NCI-H2171 (cell line): ENCODE measurements at places on chromosomes 5 and 9.

- no peak for DNase-seq
These were observed 16.2 kb downstream of the TRIM7 start for GRCh38 chr5:181188700-181189362.

GRCh38 chr5:17227868-17228267, 10.4 kb downstream of the BASP1 start:
- DNase-seq: no peak

GRCh38 chr5:72191404-72191803, 84.1 kb downstream of the MAP1B start:
- no peak for DNase-seq

GRCh38 chr9:131404581-131404980, 10.7 kb downstream of the PRRC2B start:
- no peak for DNase-seq

DNA sequence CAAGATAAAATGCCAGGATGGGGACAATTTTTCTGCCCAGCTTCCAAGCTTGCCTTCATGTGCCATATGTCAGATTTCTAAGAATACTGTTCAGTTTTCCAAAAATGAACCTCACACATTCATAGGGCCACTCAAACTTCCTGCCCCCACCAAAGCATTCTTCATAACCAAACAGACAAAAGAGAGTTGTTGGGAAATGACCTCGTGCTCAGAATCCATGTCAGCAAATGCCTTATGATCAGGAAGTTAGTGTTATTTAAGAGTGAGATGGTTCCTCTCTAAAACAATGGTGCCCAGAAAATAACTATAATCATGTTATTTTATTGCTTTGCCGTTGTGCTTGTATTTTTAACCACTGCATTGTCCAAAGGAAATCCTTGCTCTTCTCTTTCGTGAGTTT, 208.2 kb downstream of the ZNF608 start:
- DNase-seq: no peak

- no peak for DNase-seq
These were observed 141.7 kb downstream of the MYO10 start for GRCh38 chr5:16794269-16794913.

- no peak for DNase-seq
These were observed 193.1 kb downstream of the DCP2 start for GRCh38 chr5:113169720-113170119.

- peak; percentile 27 for DNase-seq
These were observed 113.4 kb downstream of the SYK start for GRCh38 chr9:90914868-90915483.

- DNase-seq: no peak
These were observed 50.7 kb upstream of the SLC25A51 start for GRCh38 chr9:37954581-37954981.

- DNase-seq: no peak
These were observed 1060.5 kb upstream of the DMAC1 start for GRCh38 chr9:8860086-8860485.
